Right lung (tissue), 10 donors: ENCODE measurements at places on chromosomes 3 and 15.

DNA sequence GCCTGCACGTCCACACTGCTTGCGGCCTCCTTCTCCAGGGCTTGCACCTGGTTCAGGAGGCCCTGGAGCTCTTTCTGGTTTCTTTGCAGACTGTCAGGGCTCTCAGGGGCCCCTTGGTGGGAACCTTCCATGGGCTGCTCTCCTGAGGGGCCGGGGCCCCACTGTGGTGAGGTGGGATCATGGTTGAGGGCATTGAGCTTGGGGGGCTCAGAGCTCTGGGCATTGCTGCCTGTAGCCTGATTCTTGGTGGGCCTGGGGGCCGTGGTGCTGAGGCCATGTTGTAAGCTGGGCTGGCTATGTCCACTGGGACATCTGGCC lies 7.5 kb downstream of the XIRP1 start:
- DNase-seq, result no peak

- no peak for DNase-seq
Observed at GRCh38 chr3:186267758-186268157, 94.3 kb downstream of the DGKG start.

GRCh38 chr3:164364111-164364510 lies 714.2 kb downstream of the SI start:
- DNase-seq, result no peak

GRCh38 chr3:196174652-196175051 lies 36.5 kb downstream of the ZDHHC19 start:
- no peak for DNase-seq

GRCh38 chr3:88369337-88369736 lies 219.6 kb downstream of the C3orf38 start:
- DNase-seq, result no peak

- peak; percentile 21 for DNase-seq
Observed at GRCh38 chr15:51229907-51230330, 108.5 kb downstream of the CYP19A1 start.

GRCh38 chr3:83500422-83500821 lies 1458.4 kb upstream of the CADM2 start:
- DNase-seq, result no peak
